ENCODE measurements at places on chromosomes 16 and 17.

DNA sequence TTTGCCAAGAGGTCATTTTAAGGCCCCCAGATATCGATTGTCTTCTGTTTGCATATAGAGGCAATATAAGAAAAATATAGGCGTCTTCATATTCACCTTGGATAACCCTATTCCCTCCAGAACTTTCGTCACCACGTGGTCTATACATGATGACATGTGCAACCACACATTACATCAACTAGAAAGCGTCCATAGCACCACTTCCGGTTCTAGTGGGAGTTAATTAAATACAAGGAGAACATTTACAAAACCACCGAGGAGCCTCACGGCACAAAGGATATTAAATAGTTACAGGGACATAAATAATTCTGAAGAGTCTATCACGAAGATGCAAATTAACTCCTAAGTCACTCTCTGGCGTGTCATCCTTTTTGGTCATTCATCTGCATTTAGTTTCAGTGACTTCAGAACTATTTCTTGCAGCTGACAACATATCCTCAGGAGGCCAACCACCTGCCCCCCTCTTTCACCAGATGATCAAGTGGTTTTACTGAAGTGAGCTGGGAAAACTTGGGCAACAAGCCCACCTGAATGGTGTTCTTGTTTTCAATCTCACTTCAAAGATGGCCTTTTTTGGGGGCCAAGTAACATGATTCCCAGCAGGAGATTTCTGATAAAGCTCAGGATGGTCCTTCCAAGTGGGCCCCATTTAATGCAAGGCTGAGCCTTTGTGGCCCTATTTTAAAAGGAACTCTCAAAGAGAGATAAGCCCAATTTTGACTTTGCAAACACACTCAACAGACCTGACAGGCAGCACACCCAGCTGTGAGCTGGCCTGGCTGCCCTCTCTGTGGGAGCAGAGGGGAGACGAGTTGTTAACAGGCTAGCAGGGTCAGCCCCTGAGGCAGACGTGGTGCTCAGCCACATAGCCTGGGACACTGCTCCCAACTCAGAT, 15.3 kb downstream of the CMTM3 start:
- no peak for DNase-seq

DNA sequence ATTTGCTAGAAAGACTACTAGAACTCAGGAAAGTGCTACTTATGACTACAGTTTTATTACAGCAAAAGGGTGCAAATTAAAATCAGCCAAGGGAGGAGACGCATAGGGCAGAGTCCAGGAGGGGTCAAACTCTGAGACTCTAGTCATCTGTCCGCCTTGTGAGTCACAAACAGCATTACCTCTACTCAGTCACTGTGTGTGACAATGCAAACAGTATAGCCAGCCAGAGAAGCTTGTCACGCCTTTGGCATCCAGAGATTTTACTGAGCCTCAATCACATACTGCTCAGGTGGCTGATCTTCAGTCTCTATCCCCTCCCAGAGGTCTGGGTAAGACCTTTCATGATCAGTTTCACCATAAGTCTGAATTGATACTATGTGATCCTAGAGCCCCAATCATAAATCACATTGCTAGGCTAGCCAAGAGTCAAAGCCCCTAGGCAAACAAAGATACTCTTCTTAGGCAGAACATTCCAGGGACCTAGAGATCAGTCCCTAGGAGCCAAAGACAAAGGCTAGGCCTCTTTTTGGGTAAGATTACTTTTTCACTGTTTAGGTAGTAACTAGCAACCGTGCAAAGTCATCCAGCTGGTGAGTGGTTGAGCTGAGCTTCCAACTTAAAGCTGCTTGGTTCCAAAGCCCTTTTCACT, 48.8 kb upstream of the CLEC19A start:
- no peak for DNase-seq

GRCh38 chr17:39742856-39743436, 5.2 kb downstream of the GRB7 start:
- DNase-seq, result no peak

DNA sequence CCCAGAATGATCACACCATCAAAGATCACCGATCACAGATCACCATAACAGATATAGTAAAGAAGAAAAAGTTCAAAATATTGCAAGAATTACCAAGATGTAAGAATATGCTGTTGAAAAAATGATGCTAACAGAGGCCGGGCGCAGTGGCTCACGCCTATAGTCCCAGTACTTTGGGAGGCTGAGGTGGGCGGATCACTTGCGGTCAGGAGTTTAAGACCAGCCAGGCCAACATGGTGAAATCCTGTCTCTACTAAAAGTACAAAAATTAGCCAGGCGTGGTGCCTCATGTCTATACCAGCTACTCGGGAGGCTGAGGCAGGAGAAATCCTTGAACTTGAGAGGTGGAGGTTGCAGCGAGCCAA, 53.2 kb downstream of the CPPED1 start:
- DNase-seq, result no peak

- no peak for DNase-seq
Observed at GRCh38 chr17:66451188-66452149, 149.1 kb downstream of the PRKCA start.

DNA sequence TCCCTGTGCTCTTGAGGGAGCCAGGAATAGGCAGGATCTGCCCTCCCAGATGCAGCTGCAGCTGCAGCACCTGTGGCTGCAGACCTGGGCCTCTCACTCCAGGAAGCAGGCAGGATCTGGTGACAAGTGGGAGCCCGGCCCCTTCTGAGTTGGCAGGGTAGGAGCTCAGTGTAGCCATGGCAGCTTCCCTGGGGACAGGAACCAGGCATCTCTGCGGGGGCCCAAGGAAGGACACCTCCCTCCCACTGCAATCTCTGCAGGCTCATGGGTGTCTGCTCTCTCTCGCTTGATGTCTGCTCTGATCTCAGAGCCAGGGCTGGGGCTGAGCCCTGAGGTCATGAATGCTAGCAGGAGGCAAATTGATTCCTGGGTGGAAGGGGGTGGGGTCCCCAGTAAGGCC, 592.5 kb upstream of the CA10 start:
- no peak for DNase-seq

DNA sequence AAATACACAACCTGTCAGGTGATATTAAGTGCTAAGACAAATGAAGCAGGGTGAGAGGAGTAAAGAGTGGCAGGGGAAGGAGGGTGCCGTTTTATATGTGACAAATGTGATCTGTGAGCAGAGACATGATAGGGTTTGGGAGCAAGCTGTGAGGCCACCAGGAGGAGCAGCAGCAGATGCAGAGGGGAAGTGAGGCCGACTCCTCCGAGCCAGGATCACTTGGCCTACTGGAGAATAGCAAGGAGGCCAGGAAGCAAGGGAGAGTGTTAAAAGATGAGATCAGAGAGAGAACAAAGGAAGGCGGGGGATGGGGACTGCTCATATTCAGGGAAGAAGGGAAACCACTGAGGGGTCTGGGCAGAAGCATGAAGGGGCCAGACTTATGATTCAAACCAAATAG, 129.4 kb downstream of the TANGO6 start:
- no peak for DNase-seq

DNA sequence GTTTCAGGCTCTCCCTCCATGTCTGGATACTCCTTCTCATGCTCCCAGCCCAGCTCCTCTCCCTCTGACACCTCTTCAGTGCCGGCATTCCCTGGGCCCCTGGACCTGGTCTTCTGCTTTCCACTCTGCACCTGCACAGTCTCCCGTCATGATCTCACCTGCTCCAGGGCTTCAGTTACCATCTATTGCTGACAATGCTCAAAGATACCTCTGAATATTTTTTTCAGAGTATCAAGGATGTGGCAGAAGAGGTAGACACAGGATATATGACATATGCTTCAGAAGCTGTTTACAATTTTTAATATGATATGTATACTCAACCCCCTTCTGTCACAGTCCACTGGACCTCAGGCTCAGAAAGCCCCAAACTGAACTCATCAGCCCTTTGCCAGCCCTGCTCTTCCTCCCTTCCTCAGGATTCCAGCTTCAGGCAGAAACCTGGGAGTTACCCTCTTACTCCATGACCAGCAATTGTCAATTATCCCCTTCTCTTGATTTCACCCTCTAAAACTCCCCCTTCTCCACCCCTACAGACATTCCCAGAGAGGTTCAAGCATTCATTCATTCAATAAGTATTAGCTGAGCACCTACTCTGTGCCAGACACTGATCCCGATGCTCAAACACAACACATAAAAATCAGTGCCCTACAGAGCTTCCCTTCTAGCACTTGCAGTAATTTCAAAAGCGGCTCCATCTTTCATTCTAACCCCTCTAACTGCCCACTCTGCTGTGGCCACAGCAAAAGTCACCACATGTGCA, 7.8 kb upstream of the MLLT6 start:
- DNase-seq, result no peak

GRCh38 chr17:64423881-64424280, 25.0 kb upstream of the MILR1 start:
- no peak for DNase-seq

Measured in HS-27A (cell line).